ENCODE measurements at places on chromosomes 11 and 22.

DNA sequence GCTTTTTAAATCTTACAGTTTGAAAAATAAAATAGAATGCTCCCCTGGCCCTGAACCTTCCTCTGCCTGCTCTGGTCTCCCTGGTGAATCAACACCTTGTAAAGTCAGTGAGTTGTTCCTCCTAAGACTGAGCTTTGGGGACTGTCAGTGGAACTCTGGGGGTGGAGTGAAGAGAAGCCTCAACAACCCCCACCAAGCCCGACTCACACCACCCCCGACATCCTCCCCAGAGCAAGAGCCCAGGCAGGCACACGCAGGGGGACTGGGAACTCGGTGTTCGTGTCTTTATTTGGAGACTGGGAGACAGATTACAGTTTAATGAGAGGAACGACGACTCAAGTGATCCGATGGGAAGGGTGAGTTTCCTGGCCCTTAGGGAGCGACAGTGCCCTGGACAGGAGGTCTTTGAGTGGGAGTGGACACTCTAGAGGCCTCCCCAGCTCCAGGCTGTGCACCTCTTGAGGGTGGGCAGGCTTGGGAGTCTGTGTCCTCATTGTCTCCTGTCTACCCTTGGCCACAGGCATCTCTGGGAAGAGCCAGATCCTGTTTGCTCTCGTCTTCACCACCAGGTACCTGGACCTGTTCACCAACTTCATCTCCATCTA, 6.2 kb downstream of the KDELR3 start:
- DNase-seq: no peak

DNA sequence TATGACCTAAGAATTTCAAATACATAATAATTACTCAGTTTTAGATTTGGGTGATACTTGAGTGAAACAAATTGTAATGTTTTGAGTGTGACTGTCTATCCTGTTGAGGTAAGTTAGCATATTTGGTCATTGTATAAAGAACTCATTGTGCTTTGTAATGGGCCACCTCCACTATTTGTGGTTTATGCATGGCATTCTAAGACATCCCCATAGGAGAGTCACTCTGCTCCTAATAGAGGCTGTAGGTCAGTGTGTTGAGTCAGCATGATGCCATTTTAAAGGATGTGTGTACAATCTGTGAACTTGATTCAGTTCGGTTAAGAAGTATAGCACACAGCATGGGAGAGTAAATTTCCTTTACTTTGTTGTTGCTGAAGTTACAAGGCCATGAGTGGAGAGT, 1112.4 kb downstream of the JRKL start:
- no peak for DNase-seq

DNA sequence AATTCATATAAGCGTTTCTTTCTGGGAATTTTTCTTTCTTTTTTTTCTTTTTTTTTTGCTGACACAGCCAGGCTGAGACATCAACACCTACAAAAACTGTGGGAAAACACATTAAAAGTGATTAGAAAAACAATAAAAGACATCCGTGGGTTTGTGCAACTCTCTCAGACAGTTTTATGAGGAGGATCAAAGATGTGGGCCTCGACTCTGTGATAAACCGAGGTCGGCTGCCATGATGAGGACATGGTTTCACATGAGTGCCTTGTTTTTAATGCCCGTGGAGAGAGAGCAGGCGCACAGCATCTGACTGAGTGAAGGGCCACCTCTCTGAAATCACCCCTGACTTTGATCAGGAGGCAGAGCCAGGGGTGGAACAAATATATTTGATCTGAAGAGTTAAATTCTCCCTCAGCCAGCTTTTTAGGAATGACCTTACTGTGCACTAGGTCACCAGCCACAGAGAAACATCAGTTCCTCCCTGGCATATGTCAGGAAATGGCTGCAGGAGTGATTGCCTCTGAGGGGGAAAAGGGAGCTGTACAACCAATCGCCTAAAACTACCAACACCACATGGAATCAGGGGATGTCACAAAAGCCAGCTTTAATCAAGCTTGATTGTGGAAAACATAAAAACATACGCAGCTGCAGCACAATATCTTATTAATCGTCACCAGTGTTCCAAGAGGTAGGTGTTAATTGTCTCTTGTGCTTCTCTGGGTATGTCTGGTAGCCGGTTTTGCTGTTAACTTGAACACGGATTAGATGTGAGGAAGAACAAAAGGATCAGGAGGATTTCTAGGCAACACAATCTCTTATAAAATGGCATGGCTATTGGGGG, 164.7 kb downstream of the MAML2 start:
- no peak for DNase-seq

DNA sequence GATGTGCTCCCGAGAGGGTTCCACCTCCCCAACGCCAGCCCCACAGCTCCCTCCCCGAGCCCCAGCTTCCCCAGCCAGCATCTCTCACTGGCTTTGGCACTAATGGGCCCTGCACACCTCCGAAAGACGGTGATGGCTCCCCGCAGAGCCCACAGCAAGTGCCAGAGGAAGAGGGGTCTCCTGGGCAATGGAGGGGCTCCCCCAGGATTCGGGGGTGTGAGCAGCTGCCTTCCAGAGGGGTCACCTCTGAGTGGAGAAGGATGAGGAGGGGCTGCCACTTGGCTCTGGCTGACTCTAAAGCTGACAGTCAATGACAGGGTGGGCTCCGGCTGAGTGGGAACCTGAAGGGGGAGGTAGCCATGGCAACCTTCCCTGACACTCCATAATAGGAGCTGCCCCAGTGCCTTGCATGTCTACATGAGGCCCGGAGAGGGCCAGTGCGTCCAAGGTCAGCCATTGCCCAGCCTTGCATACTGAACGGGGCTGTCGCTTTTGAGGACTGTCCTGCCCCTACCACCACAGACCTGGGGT, 98.6 kb upstream of the SYT13 start:
- DNase-seq: no peak

- no peak for DNase-seq
Measured at GRCh38 chr11:44782478-44782877, 55.7 kb downstream of the TSPAN18 start.

GRCh38 chr11:126419801-126420697, 64.6 kb downstream of the ST3GAL4 start:
- peak; percentile 32 for DNase-seq

- no peak for DNase-seq
Measured at GRCh38 chr11:8233691-8234424, 29.8 kb downstream of the LMO1 start.

- no peak for DNase-seq
Measured at GRCh38 chr11:118896921-118897591, 13.4 kb downstream of the CXCR5 start.

GRCh38 chr11:134585666-134586610, 173.9 kb upstream of the B3GAT1 start:
- no peak for DNase-seq

DNA sequence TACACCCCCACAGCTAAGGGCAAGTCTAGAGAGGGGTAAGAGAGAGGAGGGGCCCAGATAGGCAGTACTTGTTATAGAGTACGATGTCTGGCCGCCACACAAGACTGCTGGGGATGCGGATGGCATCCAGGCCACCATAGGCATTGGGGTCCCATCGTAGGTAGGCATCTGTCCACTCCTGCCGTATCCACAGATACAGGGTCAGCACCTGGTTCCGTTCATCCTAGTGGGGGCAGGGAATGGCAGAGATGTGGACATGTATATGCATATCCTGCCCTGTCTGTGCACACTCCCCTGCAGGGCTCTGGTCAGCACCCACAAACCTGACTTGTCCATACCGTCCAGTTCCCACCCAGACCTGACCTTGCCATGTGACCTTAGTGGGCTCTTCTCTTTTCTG, 2.1 kb downstream of the CHRNA10 start:
- DNase-seq: no peak

- DNase-seq: no peak
Measured at GRCh38 chr11:556662-557256, 3.8 kb downstream of the LMNTD2 start.

- DNase-seq: no peak
Measured at GRCh38 chr11:64881476-64881875, 3.1 kb upstream of the EHD1 start.

GRCh38 chr11:90476442-90477007, 253.7 kb upstream of the CHORDC1 start:
- DNase-seq: no peak

DNA sequence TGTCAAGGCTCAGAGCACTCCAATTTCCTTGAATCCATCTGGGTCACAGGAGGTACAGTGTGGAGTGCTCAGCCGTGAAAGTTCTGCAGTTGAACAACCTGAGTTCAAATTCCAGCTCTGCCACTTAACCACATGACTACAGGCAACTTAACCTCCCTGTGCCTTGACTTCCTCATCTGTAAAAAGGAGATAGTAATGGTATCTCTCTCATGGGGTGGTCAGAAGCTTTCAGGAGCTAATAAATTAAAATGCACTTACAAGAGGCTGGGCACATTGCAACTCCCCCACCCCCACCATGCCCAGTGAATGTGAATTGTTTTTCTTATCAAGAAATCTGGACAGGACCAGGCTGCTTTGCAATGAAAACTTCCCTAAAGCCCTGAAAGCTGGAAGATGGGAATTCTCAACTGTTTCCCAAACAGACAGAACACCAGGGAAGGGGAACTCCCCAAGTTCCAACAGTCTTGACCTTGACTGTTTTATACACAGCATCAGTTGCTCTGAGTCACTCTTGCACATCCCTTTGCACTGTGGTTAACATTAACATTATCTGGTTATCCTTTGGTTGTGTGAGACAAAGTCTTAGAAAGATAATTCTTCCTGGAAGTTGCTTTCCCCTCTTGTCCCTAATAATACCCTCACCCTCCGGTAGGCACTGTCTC, 137.0 kb downstream of the SLC1A2 start:
- DNase-seq: no peak

DNA sequence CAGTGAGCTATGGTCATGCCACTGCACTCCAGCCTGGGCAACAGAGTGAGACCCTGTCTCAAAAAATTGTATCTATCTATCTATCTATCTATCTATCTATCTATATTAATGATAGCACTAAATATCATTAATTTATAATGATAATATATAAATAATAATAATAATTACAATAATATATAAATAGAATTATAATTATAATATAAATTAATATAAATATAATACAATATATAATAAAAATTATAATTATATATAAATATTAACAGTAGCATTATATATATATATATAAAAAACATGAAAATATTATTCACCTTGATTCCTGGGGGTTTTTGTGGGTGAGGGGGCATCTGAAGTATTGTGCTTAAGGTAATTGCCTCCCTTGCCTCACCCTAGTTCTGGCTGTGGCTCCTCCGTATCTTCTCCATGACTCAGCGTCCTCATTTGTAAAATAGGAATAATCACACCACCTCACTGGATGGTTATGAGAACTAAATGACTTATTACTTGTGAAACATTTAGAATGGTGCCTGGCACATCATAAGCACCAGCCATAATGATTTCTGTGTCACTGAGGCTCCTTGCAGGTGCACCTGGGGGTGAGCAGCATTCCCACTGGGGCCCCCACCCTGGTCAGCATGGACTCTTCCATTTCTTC, 18.8 kb downstream of the RASD2 start:
- no peak for DNase-seq

DNA sequence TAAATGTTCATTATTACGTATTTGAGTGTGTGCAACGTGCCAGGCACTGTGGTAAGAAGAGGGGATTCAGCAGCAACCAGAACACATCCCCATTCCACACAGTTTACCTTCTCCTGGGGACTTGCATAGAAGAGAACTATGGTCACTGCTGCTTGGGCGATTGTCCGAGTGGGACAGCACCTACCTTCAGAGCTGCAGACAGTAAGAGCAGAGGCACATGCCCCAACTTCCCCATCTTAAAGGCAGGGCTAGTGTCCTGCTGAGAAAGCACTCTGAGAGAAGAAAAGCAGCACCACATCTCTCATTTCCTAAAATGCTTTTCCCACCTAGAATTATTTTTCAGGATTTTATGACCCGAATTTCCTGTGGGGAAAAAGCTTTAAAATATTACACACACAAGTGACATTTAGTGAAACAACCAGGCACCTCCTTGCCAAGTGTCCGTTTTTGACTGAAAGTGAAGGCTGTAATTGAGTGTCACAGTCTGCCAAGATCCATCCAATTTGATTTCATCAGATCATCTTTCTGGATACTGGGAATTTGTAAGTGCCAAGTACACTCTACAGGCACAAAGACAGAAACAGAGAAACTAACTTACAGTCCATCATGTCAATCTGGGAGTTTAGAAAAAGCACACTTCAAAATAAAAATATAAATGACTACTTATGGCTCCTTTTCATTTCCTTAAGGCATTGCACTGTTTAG, 24.6 kb downstream of the TRAF6 start:
- no peak for DNase-seq

- DNase-seq: peak; percentile 18
Measured at GRCh38 chr11:67999704-68000103, 4.2 kb downstream of the UNC93B1 start.

GRCh38 chr11:980438-981357, 55.0 kb downstream of the AP2A2 start:
- no peak for DNase-seq

- peak; percentile 54 for DNase-seq
Measured at GRCh38 chr22:41826021-41826420, 6.9 kb upstream of the SREBF2 start.

GRCh38 chr22:29679316-29679715, 40.5 kb upstream of the CABP7 start:
- no peak for DNase-seq

GRCh38 chr11:8060801-8061554, 20.0 kb upstream of the TUB start:
- no peak for DNase-seq

- DNase-seq: no peak
Measured at GRCh38 chr11:93519179-93519578, 24.0 kb downstream of the SMCO4 start.

DNA sequence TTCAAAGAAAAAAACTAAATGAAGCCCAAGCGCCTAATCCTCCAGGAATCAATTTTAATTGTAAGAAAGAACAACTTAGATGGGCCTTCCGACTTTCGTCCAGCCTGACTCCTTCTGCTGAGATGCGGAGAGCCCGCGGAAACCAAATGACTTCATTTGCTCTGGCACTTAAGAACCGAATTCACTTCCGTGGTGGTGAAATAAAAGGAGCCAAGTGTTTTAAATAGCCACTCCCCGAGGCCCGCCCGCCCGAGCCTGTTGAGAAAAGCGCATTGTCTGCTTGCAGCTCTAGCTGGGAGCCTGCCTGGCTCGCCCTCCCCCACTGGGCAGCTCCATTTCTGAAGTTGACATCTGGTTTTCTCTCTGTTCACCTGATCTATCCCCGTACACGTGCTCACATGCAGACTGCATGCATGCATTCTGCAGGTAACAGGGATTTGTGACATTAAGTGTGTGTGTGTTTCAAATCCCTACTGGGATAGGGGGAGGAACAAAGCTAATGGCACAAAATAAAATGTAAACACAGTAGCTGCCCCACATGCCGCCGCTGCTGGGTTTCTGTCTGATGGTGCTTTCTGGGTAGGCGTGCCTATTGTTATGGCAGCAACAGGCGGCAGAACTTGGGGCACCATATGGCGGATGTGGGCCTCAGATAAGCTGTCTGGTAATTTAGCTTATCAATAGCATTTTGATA, 6.2 kb downstream of the TEAD1 start:
- peak; percentile 92 for DNase-seq
